ENCODE measurements at places on chromosomes 7 and 10.
A peak's percentile ranks its signal among the peaks of the same experiment; 100 is the strongest.

GRCh38 chr7:37927773-37928444 lies 7.5 kb downstream of the EPDR1 start:
- DNase-seq, result no peak

- no peak for DNase-seq
Observed at GRCh38 chr10:66982792-66983474, 57.1 kb downstream of the LRRTM3 start.

DNA sequence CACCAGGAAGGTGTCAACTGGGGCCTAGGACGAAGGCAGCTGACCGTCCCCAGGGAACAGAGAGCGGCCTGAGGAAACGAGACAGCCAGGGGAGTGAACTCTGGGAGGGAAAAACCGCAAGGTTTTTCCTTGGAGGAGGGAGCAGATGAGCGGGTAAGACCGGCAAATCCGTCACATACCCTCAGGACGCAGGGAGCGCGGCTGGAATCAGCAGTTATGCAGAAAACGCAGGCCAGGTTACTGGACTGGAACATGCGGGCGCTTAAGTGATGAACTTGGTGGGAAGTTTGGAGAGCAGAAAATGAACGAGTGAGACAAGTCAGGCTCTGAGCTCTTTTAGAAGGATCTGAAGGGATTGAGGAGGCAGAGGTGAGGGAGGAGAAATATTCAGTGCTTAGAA lies 76.7 kb downstream of the BMS1 start:
- no peak for DNase-seq

GRCh38 chr7:16646472-16647072 lies 591 bp downstream of the BZW2 start:
- DNase-seq, result peak; percentile 25

Data from Kasumi-1 (cell line).